ENCODE measurements at places on chromosomes 6 and 20. TPM values are rescaled to one million over a fixed set of nuclear protein-coding genes. Genes with fewer than 3 reads are reported as not detected.

DNA sequence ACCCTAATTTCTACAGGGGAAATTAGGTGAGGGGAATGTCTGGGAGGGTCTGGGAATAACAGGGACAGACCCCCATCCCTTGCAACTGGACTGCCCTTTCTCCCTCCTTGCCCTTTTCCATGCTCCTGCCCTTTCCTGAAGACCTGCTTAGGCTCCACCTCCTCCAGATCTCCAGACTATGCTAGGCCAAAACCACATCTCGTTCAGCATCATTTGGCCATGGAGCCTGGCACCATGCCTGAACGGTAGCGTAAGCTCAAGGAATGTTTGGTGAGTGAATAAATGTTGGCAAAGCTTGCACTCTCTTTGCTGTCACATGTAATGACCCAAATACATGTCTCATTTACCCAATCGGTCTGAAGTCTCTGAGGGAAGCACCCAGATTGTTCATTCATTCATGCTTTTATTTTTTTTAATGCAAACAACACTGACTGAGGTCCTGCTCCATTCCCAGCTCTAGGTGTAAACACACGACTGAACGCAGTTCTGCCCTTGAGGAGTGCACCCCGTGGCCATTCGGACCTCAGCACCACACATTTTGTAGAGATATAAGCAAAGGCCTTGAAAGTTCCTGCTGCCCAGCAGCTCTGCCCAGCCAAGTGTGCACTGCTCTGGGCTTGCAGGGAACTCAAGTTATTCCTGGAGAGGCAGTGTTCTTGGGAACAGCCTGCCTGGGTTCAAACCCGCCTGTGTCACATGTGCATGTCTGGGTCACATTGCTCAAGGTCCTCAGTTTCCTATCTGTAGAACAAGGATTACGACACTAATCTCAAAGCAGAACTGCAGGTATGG lies 1.1 kb upstream of the GRM4 start:
- peak; percentile 66 for DNase-seq

DNA sequence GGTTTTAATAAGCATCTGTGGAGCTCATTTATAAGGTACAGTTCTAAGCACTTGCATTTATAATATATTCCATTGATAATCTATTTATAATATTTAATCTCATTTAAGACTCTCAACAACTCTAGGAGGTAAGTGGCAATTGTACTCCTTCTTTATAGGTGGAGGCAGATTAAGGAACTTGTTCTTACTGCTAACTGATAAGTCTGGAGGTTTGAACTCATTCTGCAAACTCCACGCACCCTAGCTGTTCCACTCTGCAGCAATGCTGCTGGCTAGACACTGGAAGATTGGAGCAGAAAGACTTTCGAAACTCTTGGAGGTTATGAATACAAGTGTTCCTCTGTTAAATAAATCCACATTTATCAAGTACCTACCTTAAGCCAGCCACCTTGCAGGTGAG lies 793 bp upstream of the HDAC2 start:
- peak; percentile 24 for DNase-seq

DNA sequence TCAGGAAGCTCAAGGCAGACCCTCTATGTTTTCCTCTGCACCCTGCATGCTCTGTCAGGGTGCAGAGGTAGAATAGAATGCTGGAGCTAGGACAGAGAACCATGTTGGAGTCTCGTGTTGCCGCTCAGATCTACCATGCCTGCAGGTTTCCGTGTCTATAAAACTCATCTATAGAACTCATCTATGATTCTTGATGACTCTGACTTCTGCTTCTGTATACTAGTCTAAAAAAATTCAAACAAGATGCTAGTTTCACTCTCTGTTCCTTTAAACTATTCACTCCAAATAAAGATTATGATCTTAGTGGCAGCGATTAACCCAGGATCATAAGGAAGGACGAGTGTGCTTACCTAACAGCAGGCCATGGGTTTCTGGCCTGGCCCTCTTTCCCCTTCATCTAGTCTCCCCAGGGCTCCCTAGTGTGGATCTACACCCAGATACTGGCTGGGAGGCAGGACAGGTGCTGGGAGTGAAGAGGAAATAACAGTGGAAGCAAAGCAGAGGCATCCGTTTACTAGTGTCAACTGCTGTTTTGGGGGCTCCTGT lies 162.7 kb upstream of the SUPT3H start:
- no peak for DNase-seq

DNA sequence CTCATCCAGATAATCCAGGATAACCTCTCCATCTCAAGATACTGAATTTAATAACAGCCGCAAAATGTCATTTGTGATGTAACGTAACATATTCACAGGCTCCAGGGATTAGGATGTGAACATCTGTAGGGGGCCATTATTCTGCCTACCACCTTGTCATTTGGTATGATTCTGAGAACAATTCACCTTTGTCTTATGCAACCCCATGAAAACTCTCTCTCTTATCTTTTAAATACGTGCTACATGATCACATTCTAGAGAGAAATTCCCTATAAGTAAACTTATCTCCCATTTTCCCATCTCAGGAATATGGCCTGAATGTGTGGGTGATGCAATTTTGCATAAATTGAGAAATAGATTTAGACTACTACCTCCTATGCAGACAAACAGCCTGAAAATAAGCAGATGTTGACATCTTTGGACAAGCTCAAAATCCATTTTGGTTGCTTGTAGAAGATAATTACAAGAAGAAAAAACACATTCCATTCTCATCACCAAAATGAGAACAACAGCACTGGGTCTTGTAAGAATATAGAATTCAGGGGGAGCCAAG lies 255.4 kb upstream of the STXBP5 start:
- no peak for DNase-seq

GRCh38 chr6:73182021-73182607 lies 43.2 kb downstream of the KHDC1L start:
- DNase-seq, result no peak

Gene GNAS-AS1
- 1.0 TPM for total RNA-seq

DNA sequence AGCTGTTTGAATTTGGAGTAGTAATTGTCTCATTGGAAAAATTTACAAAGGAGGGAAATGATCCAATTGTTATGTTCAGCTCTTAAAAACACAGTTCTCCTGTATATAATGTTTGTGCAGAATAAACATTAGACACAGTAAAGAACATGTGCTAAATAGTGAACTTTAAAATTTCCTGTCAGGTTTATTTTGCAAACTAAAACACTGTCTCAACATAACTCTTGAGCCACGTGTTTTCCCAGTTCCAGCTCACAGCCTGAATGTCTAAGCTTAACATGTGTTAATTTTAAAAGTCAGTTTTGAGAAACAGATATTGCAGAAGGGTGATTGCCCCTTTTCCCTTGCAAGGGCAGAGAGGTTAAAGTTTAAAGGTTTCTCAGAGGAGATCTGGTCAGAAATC lies 20.6 kb downstream of the EPHA7 start:
- no peak for DNase-seq

- no peak for DNase-seq
These were observed 16.1 kb downstream of the E2F3 start for GRCh38 chr6:20417819-20418218.

- peak; percentile 17 for DNase-seq
These were observed 534.0 kb upstream of the JARID2 start for GRCh38 chr6:14711704-14712379.

Gene ALDH8A1
- not detected for total RNA-seq

GRCh38 chr6:69789578-69789977 lies 7.2 kb downstream of the LMBRD1 start:
- DNase-seq, result no peak

Gene PRPH2
- total RNA-seq, result not detected

DNA sequence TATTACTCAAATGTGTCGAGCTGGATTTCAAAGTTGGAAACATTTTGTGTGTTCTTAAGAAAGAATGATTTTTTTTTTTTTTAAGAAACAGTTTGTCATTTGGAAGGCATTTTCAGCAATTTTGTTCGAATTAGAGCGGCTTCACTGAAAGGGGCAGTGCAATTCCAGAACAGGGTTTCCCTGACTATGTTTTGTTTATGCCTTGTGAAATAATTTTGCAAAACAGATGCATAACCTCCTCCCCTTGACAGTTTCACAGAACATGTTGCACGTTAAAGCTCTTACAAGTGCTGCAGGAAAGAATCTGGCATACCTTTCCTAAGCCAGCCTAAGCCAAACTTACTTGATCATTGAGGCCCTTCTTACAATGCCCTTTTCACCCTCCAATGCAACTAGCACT lies 216.0 kb upstream of the SSTR4 start:
- DNase-seq, result no peak

Gene HLA-B
- total RNA-seq, result 6,541 TPM

DNA sequence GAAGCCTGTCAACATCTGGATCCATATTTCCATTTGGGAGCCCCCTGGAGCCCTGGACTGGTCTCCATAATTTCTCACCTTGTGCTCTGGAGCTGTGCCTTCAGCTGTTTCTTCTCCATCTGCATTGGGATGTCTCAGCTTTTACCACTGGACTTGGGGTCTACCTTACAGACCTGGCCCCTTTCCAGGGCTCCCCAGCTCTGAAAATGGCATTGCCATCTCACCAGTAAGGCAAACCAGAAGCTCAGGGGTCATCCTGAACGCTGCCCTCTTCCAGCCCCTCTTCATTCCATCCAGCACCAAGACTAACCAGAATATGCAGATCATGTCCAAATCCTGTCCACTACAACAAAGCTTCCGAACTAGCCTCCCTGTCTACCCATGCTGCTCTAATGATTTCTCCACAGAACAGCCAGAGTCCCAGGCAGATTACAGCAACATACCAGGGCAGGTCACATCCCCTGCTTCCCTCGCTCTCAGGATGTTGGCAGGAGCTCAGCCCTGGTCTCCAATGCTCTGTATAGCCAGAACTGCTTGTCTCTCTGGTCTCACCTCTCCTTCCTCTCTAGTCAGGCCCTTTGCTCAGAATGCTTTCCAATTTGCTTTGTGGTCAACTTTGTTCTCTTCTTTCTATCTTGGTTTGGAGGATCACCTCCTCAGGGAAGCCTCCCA lies 17.7 kb upstream of the NNAT start:
- DNase-seq, result no peak

DNA sequence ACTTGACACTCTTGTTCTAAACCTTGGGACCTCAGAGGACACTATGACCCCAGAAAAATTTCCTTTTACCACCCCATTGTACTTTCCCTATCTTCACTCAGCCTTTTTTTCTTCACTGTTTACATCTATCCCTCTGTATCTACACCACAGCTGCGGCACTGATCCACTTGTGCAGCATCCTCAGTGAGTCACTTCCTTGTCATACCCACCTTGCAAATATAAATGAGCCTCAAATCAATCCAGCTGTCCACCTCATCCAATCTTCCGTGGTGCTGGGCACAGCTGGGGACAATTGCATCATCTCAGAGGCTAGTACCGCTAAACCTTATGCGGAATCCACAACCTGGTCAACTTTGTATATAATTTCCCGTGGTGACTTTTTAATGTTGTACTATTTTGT lies 710.5 kb downstream of the QKI start:
- DNase-seq, result peak; percentile 22

Gene ANGPT4
- not detected for total RNA-seq

Gene EHMT2
- total RNA-seq, result 51.0 TPM

GRCh38 chr6:37503309-37503965 lies 3.7 kb upstream of the CCDC167 start:
- no peak for DNase-seq

Gene SLC26A8
- not detected for total RNA-seq

Gene GHRH
- not detected for total RNA-seq

DNA sequence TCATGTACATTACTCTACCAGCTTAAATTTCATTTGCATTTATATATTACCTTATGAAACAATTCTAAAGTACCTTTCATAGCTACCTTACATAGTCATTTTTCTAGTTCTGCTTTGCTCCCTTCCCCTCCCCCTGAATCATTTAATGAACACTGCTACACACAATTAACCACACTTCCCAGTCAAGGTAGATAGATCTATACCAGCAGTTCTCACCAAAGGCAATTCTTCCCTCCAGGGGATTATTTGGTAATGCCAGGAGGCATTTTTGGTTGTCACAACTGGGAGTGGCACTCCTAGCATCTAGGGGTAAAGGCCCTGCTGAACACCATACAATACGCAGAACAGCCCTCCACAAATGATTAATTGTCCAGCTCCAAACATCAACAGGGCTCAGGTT lies 143.9 kb upstream of the SHLD1 start:
- DNase-seq, result no peak

DNA sequence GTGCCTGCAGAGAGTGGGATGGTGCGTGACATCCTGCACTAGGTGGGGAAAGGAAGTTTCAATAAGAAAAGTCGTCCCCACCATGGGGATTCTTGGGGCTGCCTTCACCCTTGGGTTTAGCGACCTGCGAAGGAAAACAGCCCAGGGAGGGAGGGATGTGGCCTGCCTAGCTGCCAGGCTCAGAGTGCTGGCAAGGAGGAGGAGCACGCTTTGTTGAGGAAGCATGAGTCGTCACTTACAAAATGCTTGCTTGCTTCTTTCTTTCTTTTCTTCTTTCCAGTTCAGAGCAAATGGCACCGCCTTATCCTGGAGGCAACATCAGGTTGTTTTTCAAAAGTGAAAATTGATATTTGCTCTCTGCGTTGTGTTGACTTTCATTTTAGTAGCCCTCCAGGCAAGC lies 123.2 kb downstream of the TFAP2C start:
- peak; percentile 35 for DNase-seq

GRCh38 chr6:38389875-38390274 lies 249.9 kb downstream of the BTBD9 start:
- no peak for DNase-seq

DNA sequence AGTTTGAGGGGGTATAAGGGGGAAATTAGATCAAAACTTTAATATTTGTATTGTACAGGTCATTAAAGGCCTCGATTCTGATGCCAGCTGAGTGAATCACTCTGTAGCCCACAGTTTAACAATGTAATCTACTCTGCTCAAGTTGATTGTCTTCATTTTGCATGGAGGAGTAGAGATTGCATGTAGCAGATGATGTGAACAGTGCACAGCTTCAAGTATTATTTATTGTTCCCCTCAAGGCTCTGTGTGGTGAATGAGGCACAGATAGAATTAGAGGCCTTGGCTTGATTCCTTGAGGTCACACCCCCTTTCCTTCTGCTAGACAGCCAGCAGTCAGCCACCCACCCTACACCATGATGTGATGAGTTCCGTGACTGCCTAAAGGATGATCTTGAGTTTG lies 38.1 kb downstream of the TXLNB start:
- peak; percentile 35 for DNase-seq

GRCh38 chr6:108559884-108560462 lies 744 bp upstream of the FOXO3 start:
- DNase-seq, result peak; percentile 88

GRCh38 chr20:38079353-38079752 lies 45.8 kb downstream of the RPRD1B start:
- DNase-seq, result no peak

Gene SOX4
- 26.3 TPM for total RNA-seq

Gene ENPP5
- 0.22 TPM for total RNA-seq

DNA sequence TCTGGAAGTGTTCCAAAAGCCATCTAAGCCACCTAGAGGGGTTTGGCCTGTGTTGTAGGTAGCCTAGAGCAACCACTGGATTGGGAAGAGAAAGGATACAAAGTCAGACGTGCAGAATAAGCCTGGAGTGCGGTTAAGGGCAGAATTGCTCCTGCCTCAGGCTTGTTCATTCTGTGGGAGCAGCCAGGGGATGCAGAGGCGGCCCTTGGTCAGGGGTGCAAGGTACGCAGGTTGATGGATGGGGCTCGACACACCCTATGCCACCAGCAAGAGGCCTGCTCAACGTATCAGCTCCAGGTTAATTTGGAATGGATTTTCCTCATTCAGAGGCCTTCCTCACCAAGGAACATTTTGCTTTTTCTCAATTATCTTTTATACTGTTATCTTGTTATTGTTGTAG lies 129.8 kb downstream of the SLC23A2 start:
- DNase-seq, result no peak

Data from M059J (cell line).